Activated naive CD8-positive, alpha-beta T cell treated with anti-CD3 and anti-CD28 coated beads for 36 hours (primary cell): ENCODE measurements at places on chromosomes 1 and 21. TPM values are rescaled to one million over a fixed set of nuclear protein-coding genes. Genes with fewer than 3 reads are reported as not detected.

Gene GNAT2
- total RNA-seq: 0.64 TPM

DNA sequence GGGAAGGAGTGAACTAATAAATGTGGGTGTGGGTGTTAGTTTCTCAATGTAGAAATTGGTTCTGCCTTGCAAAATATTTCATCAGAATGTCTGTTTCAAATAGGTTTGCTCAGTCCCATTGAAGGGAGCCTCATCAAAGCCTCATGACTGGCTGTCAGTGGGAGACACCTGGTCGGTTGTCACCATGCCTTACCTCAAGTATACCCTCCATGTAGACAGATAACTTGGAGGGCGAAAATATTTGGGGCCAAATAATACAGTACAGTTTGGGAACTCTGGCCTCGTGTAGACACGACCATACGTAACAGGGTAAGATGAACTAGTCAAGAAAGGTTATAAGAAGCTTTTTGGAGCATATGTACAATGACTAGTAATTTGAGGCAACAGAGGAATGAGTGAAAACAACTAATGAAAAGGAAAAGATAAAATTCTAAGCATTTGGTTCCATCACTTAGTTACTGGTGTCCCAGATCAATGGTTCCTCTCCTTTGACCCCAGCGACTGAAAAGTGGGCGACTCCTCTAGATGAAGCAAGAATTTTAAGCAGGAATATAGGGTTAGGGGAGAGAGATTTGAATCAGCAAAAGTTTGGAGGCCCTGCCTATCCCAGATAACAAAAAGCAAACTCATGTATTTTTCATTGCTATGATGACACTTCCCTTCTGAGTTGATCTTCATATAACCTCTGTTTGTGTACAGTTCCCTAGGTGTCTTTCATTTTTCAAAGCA, 163.9 kb downstream of the LRRC40 start:
- no peaks in the 10 kb centered on the region for H3K4me1 ChIP-seq
- H3K27ac ChIP-seq: no peak overlapping the region
- H3K36me3 ChIP-seq: no peaks in the 10 kb centered on the region
- H3K4me3 ChIP-seq: no peak overlapping the region

GRCh38 chr1:94237291-94238226, at the start of gene ARHGAP29:
TSS of gene ARHGAP29 (minus strand) at chr1:94237584. CDS start at chr1:94231611, 5,973 bp downstream.
- H3K27ac ChIP-seq: no peak within 1 kb of the TSS
- peaks cover 1% of the 10 kb centered on the region for H3K36me3 ChIP-seq
- peak; percentile 71 for DNase-seq
- peak within 1 kb of the TSS; percentile 57 for H3K4me3 ChIP-seq
- peaks cover 10% of the 10 kb centered on the region for H3K4me1 ChIP-seq

- no peaks in the 10 kb centered on the region for H3K4me1 ChIP-seq
- DNase-seq: no peak
- H3K36me3 ChIP-seq: no peaks in the 10 kb centered on the region
- H3K4me3 ChIP-seq: no peak overlapping the region
- no peak overlapping the region for H3K27ac ChIP-seq
- H3K27me3 ChIP-seq: peaks cover 5% of the 10 kb centered on the region
These were observed 119.4 kb upstream of the CXADR start for GRCh38 chr21:17393413-17393812.

Gene OLFML2B
- 0.12 TPM for total RNA-seq
